ENCODE measurements at places on chromosomes 1 and 21.

- H3K4me1 ChIP-seq: peaks cover 10% of the 10 kb centered on the region
- peaks cover 32% of the 10 kb centered on the region for H3K27me3 ChIP-seq
- H3K27ac ChIP-seq: no peak overlapping the region
- DNase-seq: no peak
- no peak overlapping the region for H3K4me3 ChIP-seq
Measured at GRCh38 chr1:180909462-180909976, 3.2 kb upstream of the KIAA1614 start.

DNA sequence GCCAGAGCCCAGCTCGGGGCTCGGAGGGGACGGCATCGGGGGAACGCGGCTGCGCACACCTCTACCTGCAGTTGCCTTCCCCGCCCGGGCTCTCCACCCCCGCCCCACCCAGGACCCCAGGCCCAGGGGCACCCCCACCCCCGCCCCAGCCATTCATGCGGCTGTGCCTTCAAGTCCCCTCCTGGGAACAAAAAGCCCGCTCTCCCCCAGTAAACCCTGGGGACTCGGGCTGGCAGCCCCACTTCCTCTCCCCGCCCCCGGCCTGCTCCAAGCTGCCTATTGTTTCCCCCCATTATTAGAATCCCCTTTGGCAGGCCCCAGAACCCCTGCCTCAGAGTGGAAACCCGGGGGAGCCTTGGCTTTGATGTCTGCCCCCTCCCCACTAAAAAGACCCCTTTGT, 18.0 kb downstream of the MEGF6 start:
- no peak for DNase-seq
- no peak overlapping the region for H3K27ac ChIP-seq
- no peak overlapping the region for H3K4me3 ChIP-seq
- H3K36me3 ChIP-seq: no peaks in the 10 kb centered on the region

GRCh38 chr21:14838400-14838799, 226.4 kb downstream of the NRIP1 start:
- peaks cover 6% of the 10 kb centered on the region for H3K4me1 ChIP-seq
- no peak overlapping the region for H3K27ac ChIP-seq
- no peak for DNase-seq
- peaks cover 5% of the 10 kb centered on the region for H3K27me3 ChIP-seq
- H3K4me3 ChIP-seq: no peak overlapping the region

GRCh38 chr1:10340930-10341590, 57.8 kb upstream of the PGD start:
- peaks cover 36% of the 10 kb centered on the region for H3K36me3 ChIP-seq
- H3K4me1 ChIP-seq: no peaks in the 10 kb centered on the region
- no peaks in the 10 kb centered on the region for H3K27me3 ChIP-seq
- no peak overlapping the region for H3K4me3 ChIP-seq
- DNase-seq: no peak

- H3K27me3 ChIP-seq: no peaks in the 10 kb centered on the region
- no peak overlapping the region for H3K4me3 ChIP-seq
- no peaks in the 10 kb centered on the region for H3K4me1 ChIP-seq
- no peak overlapping the region for H3K27ac ChIP-seq
- no peak for DNase-seq
- H3K36me3 ChIP-seq: no peaks in the 10 kb centered on the region
Measured at GRCh38 chr1:247291833-247292561, 36.1 kb downstream of the VN1R5 start.

DNA sequence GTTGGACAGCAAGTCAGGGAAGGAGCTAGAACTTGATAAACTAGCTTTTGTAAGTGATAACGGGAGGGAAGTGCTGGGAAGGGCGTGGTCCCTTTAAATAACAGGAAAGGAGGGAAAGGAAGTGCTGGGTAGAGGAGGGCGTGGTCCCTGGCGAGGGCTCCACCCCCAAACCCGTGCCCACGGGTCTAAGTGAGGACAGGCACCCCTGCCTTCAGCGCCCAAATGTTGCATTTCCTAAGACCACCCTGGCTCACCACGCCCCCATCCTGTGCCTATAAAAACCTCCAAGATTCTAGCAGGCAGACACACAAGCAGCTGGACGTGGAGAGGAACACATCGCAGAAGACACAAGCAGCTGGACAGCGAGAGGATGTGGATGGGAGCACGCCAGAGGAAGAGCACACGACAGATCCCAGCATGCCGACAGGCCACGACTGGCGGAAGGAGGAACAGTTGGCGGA, 58.5 kb downstream of the PALMD start:
- H3K36me3 ChIP-seq: no peaks in the 10 kb centered on the region
- H3K27ac ChIP-seq: no peak overlapping the region
- H3K4me3 ChIP-seq: no peak overlapping the region
- no peak for DNase-seq
- H3K27me3 ChIP-seq: peaks cover 16% of the 10 kb centered on the region
- peaks cover 6% of the 10 kb centered on the region for H3K4me1 ChIP-seq

GRCh38 chr1:205020466-205020865, 22.5 kb upstream of the CNTN2 start:
- no peak overlapping the region for H3K27ac ChIP-seq
- DNase-seq: no peak
- no peak overlapping the region for H3K4me3 ChIP-seq
- H3K4me1 ChIP-seq: no peaks in the 10 kb centered on the region

DNA sequence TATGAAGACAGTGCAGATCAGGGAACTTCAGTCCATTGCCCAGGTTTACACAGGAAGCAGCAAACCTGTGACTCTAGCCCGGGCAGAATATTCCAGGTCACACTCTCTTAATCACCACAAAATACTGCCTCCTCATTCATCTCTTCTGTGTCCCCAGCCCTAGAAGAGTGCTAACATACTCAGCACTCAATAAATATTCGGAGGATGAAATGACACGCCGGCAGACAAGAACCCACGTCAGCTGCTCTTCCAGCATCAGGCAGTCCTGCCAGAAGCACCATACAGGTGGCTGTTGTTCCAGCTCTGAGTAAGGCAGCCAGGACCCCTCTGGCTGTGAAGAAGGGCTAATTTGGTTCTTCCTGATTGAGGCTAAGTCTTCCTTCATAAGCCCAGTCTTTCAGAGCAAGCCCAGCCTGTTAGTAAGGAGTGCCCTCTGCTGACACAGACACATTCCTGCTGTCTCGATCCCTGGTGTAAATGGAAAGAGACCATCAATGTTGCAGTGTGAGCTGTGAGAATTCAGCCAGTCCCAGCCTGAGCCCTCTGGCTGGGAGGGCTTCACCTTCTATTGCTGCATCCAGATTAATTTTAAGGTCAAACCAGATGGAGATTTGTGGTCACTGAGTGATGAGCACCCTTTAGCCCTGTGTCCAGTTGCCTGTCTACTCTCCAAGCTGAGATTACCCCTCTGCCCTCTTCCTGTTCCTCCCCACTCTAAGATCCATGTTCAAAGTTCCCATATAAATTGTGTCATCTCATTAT, 45.0 kb upstream of the KIRREL1 start:
- H3K4me3 ChIP-seq: no peak overlapping the region
- no peaks in the 10 kb centered on the region for H3K36me3 ChIP-seq
- DNase-seq: no peak
- H3K27ac ChIP-seq: no peak overlapping the region

GRCh38 chr21:41730367-41730765, 36.5 kb downstream of the RIPK4 start:
- no peaks in the 10 kb centered on the region for H3K4me1 ChIP-seq
- no peak overlapping the region for H3K4me3 ChIP-seq
- H3K27ac ChIP-seq: no peak overlapping the region
- H3K27me3 ChIP-seq: peaks cover 31% of the 10 kb centered on the region
- no peak for DNase-seq

GRCh38 chr1:220487297-220487820, 40.6 kb upstream of the MARK1 start:
- no peak overlapping the region for H3K4me3 ChIP-seq
- no peaks in the 10 kb centered on the region for H3K36me3 ChIP-seq
- no peak overlapping the region for H3K27ac ChIP-seq

DNA sequence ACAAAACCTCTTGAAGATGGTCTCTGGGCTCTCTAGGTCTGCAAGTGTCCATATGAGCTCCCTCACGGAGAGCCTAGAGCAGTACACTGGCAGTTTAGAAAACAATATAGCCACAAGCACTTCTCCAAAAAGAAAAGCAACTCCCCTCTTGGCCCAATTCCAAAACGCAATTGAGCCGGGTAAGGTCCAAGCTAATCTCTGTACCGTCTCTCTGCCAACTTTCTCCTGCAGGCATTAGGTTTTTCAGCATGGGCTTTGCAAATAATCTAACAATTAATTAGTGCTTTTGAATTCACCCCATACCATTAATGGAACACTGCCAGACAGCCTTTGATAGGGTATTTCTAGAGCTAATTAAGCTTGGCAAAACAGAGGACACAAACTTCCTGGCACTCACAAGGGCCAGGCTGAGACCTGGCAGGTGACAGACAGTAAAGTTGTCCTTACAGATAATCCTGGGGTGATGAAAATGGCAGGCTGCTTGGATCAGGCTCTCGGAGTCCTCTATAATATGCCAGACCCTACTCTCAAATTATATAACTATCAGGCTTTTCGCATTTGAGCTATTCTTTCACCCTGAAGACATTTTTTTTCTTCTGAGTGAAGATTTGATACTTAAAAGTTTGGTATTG, 39.8 kb downstream of the TGFBR3 start:
- H3K4me3 ChIP-seq: no peak overlapping the region
- peaks cover 21% of the 10 kb centered on the region for H3K36me3 ChIP-seq
- no peak overlapping the region for H3K27ac ChIP-seq
- DNase-seq: no peak

GRCh38 chr1:2251786-2252185, 23.7 kb downstream of the SKI start:
- H3K36me3 ChIP-seq: peaks cover 40% of the 10 kb centered on the region

DNA sequence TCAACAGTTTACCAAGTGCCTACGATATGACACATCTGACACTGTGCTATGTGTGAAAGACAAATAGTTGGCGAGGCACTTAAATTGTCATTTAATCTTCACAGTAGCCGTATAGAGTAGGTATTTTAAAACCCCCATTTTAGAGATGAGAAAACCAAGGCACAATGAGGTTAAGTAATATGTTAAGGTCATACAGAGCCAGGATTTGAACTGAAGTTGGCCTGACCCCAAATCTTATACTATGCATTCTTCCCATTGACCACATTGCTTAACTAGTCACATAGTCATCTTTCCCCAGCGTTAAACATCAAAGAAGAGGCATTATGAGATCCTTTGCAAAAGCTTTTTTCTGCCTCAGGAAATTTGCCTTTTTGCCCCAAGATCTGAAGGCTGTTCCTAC, 3.9 kb downstream of the INKA2 start:
- no peak overlapping the region for H3K27ac ChIP-seq
- no peaks in the 10 kb centered on the region for H3K36me3 ChIP-seq
- DNase-seq: no peak
- H3K27me3 ChIP-seq: peaks cover 13% of the 10 kb centered on the region

GRCh38 chr1:107297681-107298080, 156.8 kb downstream of the NTNG1 start:
- H3K4me3 ChIP-seq: no peak overlapping the region
- no peaks in the 10 kb centered on the region for H3K27me3 ChIP-seq
- H3K27ac ChIP-seq: no peak overlapping the region

DNA sequence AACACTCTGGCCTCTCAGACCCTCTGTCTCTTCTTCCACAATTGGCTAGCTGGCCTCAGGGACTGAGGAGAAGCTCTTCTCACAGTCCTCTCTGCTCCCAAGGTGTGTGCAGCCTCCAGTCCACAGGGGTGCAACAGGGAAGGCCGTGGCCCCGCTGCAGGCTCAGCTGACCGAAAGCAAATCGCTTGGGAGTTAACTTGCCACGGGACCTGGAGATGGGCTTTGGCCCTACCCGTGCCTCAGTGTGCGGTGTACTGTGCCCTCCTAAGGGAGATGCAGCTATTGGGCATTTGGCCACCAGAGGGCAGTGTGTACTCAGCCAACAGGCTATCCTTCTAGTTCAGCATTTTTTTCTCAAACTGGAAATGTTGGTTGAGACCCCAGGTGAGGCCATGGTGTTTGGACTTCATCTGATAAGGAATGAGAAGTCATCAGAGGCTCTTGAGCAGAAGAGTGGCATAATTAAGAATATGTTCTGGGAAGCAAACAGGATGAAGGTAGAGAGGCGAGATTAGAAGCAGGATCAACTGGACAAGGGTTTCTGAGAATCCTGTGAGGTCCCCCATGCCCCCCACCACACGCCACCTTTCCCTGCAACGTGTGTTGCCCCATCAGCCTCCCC, 42.5 kb upstream of the TMEM125 start:
- no peaks in the 10 kb centered on the region for H3K36me3 ChIP-seq
- peaks cover 7% of the 10 kb centered on the region for H3K27me3 ChIP-seq
- H3K27ac ChIP-seq: no peak overlapping the region
- peaks cover 1% of the 10 kb centered on the region for H3K4me1 ChIP-seq

DNA sequence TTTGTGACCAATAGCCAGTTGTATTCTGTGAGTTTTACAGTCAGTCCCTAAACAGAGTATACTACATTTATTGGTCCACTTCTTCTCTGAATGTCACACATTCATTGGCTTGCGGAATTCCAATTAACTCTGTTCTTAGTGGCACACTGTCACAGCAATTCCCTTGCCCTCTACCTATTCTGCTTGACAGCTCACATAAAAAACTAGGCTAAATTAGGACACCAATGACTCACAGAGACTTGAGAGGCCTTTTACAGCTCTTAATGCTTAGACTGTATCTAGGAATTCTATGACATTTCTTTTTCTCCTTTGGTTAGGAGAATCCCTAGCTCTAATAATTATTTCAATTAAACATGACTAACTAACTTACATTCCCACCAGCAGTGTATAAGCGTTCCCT, 104.1 kb downstream of the NEGR1 start:
- H3K4me3 ChIP-seq: no peak overlapping the region
- DNase-seq: no peak
- H3K4me1 ChIP-seq: no peaks in the 10 kb centered on the region
- H3K27ac ChIP-seq: no peak overlapping the region
- H3K27me3 ChIP-seq: no peaks in the 10 kb centered on the region

GRCh38 chr1:169584483-169585144, 1.7 kb downstream of the F5 start:
- H3K27ac ChIP-seq: peak overlapping the region; percentile 83
- H3K27me3 ChIP-seq: no peaks in the 10 kb centered on the region
- peak overlapping the region; percentile 89 for H3K4me3 ChIP-seq
- no peak for DNase-seq

- H3K27me3 ChIP-seq: peaks cover 4% of the 10 kb centered on the region
- no peak overlapping the region for H3K27ac ChIP-seq
- no peaks in the 10 kb centered on the region for H3K4me1 ChIP-seq
Measured at GRCh38 chr1:158527190-158527815, 26.9 kb downstream of the OR6Y1 start.

Data from activated T-helper 2 cell treated with anti-CD3 and anti-CD28 coated beads, Interferon-gamma antibody, Interleukin-2, Interleukin-4, amounts not matched to agents 10 μg/mL and 5 μg/mL and 100 μg/mL, durations not matched to agents 14 hours and 24 hours and 36 hours (primary cell).